RWPE2 (cell line): ENCODE measurements at places on chromosomes 7 and 10.

DNA sequence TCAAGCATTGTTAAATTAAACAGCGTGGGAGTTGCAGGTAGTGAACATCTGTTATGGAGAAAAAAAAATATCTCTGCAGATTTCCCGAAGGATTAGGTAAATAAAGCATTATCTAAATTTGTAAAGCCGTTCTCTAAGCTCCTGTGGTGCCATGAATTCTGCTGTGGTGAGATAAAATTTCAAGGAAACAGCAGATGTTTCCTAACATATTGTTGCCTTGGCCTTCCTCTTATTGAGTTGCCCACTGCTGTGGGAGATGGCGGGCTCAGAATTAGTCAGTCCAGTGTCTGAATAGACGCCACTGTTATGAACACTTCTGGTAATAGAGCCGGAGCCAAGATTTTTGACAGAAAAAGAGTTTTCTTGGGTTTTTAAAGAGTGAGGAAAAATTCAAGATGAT is 82.6 kb upstream of the ELMO1 start:
- no peak for DNase-seq

GRCh38 chr7:128352153-128352537 is 8.4 kb upstream of the RBM28 start:
- DNase-seq = peak; percentile 65

- DNase-seq = no peak
Measured at GRCh38 chr10:20622531-20623211, 274.4 kb downstream of the NEBL start.

- DNase-seq = no peak
Measured at GRCh38 chr7:143992670-143993069, 7.5 kb upstream of the OR6B1 start.

DNA sequence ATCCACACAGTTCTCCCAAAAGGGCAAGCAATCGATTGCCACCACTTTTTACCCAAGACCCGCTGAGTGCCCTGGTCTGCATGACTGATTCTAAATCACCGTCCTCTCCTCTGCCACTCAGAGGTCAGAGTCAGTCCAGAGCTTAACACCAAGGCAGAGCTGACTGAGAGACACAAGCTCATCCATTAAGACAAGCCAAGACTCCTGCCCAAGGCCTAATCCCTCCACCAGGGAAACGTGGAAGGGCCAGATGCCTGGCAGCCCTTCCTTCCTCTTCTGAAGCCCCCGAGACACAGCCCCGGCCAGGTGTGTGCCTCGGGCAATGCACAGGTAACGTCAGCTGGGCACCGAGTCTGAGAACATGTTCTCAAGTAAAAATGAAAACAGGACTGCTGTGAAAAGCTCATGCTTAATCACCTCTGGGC is 51.7 kb downstream of the DIP2C start:
- DNase-seq = no peak
